ENCODE measurements at places on chromosomes 4 and X.

DNA sequence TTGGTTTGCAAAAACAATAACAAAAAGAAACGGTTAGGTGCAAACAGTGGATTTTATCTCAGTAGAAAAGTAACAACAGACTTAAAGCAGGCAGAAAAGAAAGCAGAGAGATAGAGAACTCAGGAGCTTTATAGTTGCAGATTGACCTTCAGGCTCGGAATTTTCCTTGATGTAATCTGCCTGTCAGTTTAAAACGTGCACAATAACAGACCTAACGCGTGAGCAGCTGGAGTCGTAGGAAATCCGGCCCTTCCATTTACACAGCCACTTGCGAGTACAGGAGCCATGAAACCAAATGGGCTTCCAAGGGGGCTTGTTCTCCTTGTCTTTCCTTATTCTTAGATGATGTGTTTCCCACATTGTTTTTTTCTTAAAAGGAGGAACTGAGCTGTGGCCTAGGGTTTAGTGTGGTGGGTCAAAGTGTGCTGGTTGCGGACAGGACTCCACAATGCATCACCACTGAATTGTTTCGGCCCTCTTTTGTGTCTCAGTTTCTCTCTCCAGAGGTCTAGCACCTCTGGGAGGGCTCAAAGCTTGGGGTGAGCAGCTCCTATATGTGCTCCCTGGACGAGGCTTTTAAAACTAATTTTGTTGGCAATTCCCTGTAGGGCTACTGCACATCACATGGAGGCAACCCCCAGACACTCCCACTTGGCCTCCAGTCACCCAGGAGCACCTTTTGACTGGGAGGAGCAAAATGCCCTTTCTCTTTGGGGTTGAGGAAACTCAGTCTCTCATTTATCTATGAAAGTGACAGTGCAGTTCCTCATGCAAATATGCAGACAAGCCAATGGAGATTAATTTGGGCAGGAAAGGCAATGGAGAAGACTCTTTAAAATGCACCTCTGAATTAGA lies 13.9 kb upstream of the MPP1 start:
- DNase-seq, result no peak

DNA sequence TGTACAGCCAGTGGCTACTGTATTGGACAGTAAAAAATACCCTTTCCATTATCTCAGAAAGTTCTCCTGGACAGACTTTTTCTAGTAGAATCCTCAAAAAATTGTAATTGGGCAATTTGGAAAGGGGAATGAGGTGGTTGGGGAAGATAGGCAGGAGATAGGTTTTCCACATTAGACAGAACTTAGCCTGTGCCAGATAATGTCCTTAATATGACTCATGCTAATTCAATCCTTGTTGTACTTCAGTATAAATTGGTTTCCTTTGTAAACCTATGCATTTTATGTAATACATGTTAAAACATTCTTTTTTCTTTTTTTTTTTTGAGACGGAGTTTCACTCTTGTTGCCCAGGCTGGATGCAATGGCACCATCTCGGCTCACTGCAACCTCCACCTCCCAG lies 8.9 kb downstream of the EIF4E start:
- DNase-seq, result peak; percentile 47

DNA sequence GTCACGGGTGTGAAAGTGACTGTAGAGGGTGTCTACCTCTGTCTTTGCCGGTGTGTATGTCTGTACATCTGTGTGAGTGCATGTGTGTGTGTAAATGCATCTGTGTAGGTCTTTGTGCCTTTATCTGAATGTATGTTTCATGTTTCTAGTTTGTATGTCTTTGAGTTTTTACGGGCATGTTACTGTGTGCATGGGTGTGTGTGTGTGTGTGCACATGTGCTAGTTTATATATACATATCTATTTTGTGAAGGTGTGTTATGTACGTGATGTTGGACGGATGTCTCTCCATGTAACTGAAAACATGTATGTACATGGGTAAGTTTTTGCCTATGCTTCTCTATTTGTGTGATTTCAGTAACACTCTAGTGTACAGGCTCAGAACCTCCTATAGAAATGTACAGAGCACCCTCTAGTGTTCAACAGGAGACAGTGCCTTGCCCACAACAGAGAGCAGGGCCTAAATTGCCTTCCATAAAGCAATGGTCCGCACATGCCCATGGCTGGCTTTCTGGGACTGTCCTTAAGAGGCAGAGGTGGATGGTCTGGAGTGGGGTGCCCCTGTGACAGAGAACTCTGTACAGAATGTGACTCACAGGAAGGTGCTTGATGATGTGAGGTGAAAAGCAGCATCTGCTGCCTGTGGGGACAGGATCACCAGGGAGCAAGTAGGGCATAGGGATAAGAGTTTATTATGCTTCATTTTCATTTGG lies 343.5 kb downstream of the RAPGEF2 start:
- peak; percentile 35 for DNase-seq

GRCh38 chrX:56783450-56783831 lies 54.4 kb downstream of the NBDY start:
- no peak for DNase-seq

- no peak for DNase-seq
Observed at GRCh38 chrX:54064564-54064963, 20.3 kb upstream of the PHF8 start.

DNA sequence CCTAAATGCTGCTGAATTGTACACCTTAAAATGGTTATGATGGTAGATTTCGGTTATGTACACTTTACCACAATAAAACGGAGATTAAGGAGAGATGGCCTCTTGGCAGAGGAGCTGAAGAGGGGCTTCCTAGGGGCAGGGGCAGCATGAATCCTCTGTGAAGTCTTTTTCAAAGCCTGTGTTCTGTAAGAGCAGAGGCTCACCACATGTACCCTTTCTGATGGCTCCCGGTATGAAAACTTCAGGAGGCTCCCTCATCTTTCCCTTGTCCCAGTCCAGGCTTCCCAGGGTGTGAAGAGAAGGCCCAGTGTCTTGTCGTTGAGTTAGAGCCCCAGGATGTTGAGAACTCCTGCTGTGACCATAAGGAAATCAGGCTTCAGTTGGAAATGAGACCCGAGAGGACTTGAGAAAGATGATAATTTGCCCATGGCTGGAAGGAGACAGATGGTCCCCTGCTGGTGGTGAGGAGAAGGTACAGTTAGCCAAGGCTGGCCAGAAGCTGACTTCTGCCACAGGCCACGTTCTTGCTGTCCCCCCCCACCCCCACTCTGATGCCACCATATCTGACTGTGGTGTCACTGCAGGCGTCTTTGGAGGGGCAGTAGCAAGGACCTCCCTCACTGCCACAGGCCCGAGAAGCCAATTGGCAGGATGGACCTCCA lies 31.8 kb upstream of the MTM1 start:
- DNase-seq, result no peak

Measured in foreskin keratinocyte (primary cell).